ENCODE measurements at places on chromosomes 5 and 9.

DNA sequence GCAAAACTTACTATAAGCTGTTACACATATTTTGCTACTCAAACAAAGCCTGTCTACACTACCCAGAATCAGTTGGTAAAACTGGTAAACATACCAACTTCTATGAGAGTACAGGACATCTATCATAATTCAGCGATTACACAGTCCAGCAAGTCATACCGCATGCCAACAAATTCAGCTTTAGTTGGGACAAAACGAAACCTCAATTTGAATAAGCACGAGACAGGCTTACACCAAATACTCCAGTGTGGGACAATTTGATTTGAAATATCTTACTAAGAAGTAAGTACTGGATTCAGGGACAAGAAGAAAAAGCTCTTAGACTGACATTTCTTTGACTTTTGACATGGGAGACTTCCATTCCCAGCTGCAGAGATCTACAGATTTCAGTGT is 2.0 kb downstream of the NRG2 start:
- no peak for DNase-seq

DNA sequence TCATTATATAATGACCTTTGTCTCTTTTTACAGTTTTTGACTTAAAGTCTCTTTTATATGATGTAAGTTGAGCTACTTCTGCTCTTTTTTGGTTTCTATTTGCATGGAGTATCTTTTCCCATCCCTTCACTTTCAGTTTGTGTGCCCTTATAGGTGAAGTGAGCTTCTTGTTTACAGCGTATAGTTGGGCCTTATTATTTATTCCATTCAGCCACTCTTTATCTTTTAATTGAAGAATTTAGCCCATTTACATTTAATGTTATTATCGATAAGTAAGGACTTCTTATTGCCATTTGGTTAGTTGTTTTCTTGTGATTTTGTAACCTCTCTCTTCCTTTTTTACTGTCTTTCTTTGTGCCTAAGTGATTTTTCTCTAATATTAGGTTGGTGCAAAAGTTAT is 117.3 kb downstream of the ADAMTSL1 start:
- no peak for DNase-seq

DNA sequence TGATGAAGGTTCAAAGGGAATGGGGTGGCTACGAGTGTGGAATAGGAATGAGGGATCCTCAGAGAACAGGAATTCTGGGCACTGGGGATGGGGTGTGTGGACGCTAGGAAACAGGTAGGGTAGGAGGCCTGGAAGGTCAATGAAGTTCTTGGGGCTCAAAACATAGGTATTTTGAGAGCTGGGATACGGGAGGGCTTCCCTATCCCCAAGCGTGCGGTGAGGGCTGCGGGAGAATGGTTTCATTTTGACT is 718 bp downstream of the QSOX2 start:
- no peak for DNase-seq

GRCh38 chr5:16574789-16575721 is 41.7 kb downstream of the RETREG1 start:
- DNase-seq, result no peak

DNA sequence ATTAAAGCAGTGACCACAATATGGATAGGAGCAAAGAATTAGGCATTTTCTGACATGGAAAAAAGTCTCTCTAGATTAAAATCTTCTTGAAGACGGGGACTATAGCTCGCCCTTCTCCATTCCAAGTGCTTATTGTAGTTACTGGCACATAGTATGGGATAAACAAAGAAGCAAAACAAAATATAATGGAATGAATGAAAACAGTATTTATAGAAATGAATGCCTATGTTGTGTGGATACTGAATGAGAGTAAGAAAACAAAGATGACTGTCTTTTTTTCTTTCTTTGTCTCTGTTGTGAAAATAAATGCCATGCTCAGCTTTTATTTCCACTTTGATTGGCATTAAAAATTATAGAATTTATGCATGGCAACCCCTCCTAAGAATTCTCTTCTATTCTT is 1414.3 kb upstream of the ACO1 start:
- no peak for DNase-seq

DNA sequence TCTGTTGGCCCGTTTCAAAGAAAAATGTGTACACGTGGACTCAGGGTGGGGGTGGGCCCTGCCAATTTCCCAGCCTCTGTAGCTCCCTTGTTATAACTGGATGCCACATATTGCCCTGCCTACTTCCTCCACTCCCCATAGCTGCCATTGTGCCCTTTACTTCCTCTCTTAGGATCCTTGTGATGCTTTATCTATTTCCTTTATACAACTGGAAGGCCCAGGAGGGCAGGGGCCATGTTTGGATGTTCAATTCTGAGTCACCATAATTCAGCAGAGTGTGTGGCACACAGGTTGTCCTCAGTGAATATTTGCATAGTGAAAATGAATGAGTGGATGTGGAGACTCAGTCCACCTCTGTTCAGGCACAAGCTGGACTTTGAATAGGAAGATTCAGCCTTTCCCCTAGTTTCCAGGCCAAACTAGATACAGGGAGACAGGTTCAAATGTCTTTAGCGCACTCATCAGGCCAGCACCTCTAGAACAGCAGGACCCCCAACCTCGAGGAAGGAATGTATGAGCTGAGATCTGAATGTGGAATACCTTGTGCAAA is 10.6 kb upstream of the FEM1C start:
- no peak for DNase-seq

DNA sequence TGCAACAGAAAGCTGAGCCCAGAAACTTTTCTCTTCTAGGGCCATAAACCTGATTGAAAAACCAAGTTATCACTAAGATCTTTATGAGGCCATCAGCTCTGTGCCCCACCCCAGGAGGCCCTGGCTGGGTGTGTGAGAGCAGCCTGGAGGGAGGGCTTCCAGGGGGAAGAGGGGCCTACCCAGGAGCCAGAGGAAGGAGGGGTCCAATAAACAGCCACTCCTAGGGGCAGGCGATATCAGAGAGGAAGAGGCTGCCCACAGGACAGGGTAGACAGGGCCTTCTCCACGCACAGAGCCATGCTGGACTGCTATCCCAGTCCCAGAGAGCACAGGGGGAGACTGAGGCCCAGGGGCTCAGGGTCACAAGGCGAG is 4.5 kb upstream of the CDX1 start:
- no peak for DNase-seq
